SK-N-SH (cell line): ENCODE measurements at places on chromosomes 2 and 18.

DNA sequence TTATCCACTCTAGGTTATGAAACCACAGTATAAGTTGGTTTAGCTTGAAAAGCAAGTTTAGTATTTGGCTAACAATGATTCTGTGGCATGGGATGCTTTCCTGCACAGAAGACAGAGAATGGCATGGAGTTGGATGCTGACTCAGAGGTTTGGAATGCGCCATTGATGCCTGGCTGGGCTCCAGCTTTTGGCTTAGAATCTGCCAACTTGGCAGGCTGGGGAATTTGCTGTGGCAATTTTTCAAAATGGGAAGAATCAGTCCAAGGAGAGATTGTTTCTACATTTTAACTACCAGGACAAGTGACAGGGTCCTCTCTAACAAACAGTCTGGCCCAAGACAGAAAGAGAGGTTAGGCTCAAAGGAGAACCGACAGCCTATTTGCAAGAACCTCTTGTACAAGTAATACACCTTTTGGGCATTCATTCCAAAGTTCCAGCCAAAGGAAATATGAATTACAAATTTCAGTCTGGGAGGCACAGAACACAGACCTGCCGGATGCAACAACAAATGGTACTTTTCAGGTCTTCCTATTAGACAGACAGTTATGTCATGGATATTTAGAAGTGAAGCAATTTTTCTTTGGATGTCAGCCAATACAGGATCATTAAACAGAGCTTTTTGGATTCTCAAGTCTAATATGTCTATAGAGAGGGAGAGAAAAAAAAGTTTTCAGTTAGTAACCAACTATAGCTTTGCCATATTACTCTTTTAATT, 1027.7 kb downstream of the TMEM182 start:
- DNase-seq, result no peak

- peak; percentile 73 for DNase-seq
Measured at GRCh38 chr2:219155054-219155644, 5.5 kb downstream of the NHEJ1 start.

GRCh38 chr18:57445488-57446319, 10.5 kb downstream of the ONECUT2 start:
- peak; percentile 51 for DNase-seq

DNA sequence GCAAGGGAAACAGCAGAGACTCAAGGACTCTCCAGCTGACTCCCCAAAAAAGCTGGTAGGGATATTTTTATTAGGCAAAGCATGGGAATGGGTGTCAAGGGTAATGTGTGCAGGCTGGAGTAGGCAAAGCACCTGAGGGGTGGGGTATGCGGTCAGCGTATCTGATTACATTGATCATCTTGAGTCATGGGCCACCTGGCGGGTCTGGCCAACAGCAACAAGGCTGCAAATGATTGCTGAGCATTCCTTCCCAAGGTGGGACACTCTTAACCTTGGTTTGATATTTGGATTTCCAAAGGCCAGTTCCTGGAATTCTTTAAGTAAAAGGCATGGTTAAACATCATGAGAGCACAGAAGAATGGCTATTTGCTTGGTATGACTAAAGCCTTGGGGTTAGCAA, 32.6 kb upstream of the CCBE1 start:
- no peak for DNase-seq

DNA sequence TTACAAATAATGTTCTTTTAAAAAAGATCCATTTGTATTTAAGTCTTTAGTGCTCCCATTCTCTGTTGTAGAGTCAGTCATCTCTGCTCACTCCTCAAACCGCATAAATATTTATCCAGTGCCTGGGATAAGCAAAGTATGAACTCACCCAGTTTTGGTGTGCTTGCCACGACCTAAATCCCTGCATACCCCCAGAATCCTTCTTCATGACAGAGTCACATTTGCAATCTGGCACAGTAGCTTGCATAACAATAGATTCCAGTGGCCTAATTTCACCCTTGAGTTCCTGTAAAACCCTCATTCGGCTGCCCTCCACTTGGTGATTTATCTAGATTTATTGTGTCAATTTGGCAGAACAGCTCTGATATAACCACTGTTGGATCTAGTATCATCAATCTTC, 92.9 kb downstream of the DTNA start:
- DNase-seq, result no peak

DNA sequence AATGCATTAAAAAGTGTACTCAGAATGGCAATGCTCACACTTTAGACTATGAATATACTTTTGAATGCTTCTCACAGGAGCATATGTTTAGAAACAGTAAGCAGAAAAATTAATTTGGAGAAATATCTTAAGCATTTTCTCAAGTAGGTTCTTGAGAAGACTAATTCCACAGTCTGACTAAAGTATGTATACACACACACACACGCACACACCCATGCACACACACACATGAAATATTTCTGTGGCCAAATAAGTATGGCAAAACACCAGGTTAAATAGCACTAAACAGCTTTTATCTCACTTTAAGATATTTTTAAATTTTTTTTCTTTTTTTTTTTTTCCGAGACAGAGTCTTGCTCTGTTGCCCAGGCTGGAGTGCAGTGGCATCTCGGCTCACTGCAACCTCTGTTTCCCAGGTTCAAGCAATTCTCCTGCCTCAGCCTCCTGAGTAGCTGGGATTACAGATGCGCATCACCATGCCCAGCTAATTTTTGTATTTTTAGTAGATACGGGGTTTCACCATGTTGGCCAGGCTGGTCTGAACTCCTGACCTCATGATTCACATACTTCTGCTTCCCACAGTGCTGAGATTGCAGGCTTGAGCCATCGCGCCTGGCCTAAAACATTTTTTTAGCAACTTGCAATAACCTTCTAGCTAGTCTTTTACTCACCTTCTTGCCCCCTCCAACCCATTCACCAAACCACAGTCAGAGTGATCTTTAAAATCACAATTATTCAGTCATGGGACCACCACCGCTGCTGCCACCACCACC, 67.5 kb upstream of the SCG2 start:
- DNase-seq, result no peak

DNA sequence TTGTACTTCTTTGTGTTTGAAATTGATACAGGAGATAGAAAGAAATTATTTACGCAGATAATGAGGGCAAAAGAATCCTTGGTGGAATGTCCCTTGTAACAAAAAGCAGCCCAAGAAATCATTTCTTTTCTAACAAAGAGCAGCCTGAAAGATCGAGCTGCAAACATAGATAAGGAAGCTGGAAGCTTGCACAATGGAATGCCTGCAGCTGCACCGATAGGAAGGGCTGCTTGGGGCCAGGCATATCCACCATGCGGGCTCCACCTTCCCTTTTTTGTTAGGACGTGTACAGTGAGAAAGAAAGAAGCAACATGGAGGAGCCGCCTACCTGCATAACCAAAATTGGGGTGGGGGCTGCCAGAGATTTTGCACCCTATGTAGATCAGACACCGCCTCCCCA, 568.7 kb downstream of the METTL4 start:
- no peak for DNase-seq

GRCh38 chr2:9164112-9164608, 42.5 kb upstream of the ASAP2 start:
- DNase-seq, result no peak

DNA sequence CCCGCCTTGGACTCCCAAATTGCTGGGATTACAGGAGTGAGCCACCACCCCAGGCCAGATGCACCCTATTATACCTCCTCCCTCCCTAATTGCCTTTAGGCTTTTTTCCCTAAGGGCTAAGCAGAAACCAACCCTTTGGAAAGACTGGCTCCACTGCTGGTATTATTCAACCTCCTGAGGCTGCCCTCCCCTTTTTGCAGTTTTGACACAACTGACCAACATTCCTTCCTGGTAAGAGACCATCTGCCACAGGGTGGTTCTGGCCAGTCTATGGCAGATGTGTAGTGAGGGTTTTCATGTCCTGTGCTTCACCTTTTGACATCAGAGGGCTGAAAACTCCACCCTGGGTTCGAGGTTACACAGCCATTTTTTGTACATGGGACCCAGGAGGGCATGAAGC, 1785.3 kb upstream of the CELF4 start:
- DNase-seq, result no peak

DNA sequence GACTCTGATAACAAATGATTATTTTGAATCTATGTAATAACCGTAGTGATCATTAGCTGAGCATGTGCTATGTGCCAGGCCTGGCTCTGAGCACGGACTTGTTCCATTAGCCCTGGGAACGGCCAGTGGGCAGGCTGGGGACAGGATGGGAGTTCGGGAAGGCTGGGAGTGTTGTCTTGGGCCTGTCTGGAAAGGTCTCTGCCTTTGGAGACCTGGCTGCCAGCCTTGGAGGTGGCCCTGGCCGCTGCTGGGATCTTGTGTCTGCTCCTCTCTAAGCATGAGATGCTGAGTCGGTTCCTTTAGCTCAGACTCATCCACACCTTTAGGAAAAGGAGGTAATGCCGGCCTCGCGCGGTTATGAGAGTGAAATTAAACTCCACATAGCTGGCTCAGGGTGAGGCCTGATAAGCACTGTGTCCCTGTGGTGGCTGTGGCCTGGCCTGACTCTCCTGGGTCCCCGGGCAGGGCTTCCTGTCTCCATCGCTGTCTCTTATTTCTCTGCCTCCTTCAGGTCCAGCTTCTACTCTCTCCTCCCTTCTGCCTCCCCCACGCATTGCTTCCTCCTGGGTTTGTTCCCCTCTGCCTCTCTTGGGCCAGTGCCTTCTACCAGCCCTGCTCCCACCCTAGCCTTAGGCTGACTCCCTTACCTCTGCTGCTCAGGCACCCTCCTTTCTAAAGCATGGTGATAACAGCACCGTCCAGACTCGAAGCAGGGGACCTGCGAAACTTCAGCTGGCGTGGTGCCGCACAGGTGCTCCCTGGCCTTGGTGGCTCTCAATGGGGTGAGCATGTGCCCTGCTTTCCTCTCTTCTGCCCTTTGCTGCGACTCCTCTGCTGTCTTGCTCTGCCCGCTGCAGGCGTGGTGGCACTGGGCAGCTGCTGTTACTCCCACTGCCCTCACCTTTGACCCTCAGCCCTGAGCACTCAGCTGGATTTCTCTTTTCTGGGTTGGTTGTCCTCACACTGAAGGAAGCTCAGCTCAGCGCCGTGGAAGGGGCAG, 41.8 kb downstream of the NCK2 start:
- no peak for DNase-seq

DNA sequence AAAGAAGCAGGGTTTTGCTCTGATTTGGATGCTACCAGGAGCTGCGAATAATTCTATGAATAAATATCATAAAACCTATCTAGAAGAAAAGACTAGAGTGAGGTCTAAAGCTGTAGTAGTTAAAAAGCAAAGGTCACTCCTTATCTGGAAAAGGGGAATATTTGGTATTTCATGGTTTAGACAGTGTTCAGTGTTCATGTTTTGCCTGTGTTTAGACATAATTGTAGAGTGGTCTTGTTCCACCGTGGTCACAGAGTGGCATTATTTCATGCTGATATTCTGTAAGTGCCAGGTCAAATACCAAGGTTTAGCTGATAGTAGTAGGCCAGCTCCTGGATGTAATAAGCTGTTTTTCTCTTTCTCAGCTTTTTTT, 10.8 kb downstream of the SPAST start:
- no peak for DNase-seq

GRCh38 chr2:39370101-39370500, 67.0 kb downstream of the MAP4K3 start:
- no peak for DNase-seq

GRCh38 chr2:217060951-217061547, 201.2 kb upstream of the TNP1 start:
- no peak for DNase-seq

- no peak for DNase-seq
Measured at GRCh38 chr2:34423301-34423700, 824.2 kb upstream of the FAM98A start.

- no peak for DNase-seq
Measured at GRCh38 chr2:154568413-154568812, 130.1 kb upstream of the KCNJ3 start.
